ENCODE measurements at places on chromosomes 1 and 21.

DNA sequence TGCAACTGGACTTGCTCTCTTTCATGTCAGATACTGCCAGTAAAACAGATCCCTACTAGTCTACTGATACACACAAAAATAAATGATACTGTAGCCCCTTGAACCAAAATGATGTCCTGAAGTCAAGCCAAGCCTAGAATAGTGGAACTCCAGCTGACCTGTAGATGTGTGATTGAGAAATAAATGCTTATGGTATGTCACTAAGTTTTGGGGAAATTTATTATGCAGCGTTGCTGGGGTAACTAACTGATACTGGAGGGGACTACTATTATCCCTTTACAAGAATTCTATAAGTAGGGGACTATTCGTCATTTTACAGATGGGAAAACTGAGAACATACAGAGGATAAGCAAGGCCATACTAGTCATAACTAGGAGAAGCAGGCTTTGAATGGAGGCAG, 55.6 kb downstream of the RPL5 start:
- DNase-seq, result no peak

DNA sequence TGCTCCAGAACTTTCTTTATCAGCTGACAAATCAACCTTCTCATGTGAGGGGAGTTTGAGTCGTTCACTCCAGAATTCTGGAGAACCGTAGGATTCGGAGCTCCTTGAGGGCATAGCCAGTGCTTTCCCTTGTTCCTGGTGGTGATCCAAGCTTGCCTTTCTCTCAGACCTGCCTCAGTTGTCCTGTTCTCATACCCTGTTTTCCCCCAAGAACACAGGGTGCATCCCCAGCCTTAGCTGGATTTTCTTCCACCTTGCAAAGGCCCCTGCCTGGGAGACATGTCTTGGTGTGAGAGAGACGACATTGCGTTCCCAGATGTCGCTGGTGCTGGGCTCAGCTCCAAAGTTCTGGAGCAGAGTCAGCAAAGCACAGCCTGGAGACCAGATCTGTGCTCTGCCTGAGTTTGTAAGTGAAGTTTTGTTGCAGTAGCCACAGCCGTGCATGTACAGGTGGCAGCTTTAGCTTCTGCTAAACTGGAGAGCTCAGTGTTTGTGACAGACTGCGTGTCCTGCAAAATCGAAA, 40.0 kb downstream of the ABCG1 start:
- DNase-seq, result no peak

DNA sequence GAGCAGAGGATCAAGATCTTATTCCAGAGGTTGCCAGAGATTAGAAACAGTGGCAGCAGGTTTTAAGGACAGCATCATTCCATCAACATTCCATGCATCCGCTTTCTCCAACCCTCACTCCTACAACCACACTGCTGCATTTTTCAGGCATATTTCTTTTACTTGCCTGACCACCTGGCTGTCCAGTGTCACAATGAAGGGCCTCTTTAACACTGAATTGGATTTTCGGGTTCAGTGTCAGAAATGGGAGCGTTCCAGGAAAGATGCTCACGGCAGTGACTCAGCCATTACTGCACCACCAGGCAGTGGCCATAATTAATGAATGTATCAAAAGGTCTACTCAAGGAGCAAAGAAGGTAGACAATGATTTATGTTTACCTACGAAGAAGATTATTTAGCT, 200.4 kb upstream of the ESRRG start:
- no peak for DNase-seq

- DNase-seq, result no peak
Observed at GRCh38 chr1:248703674-248704073, 1.1 kb upstream of the OR14I1 start.

- DNase-seq, result no peak
Observed at GRCh38 chr1:194277927-194278326, 1091.5 kb upstream of the B3GALT2 start.

- no peak for DNase-seq
Observed at GRCh38 chr1:150972417-150972940, 2.2 kb downstream of the CERS2 start.
